Pericardium fibroblast (primary cell): ENCODE measurements at places on chromosomes 7 and 10. TPM values are rescaled to one million over a fixed set of nuclear protein-coding genes. Genes with fewer than 3 reads are reported as not detected.

BTBD16 gene
- total RNA-seq = not detected in 2 replicates

RSPH10B2 gene
- total RNA-seq = not detected in 2 replicates

NXPH1 gene
- total RNA-seq = not detected in 2 replicates

OR2A5 gene
- not detected in 2 replicates for total RNA-seq

ANKRD2 gene
- total RNA-seq = 0.85 TPM in 1 of 2 replicates, not detected in the other

HDAC9 gene
- total RNA-seq = 2.4 and 4.3 TPM in 2 replicates

ADCY1 gene
- total RNA-seq = 0.23 and 1.9 TPM in 2 replicates

SOSTDC1 gene
- total RNA-seq = not detected in 2 replicates

CRHR2 gene
- total RNA-seq = not detected in 2 replicates

MACC1 gene
- under 0.01 and 0.09 TPM in 2 replicates for total RNA-seq

CPN1 gene
- not detected in 2 replicates for total RNA-seq

DOCK1 gene
- total RNA-seq = 27.5 and 32.7 TPM in 2 replicates
